ENCODE measurements at places on chromosomes 3 and 15. TPM values are rescaled to one million over a fixed set of nuclear protein-coding genes. Genes with fewer than 3 reads are reported as not detected.

The SECISBP2L gene
- 57.9 TPM for polyA plus RNA-seq

- peak; percentile 80 for DNase-seq
Observed at GRCh38 chr15:60751985-60752952, 273.3 kb upstream of the ICE2 start.

GRCh38 chr3:41050144-41050543 is 149.2 kb upstream of the CTNNB1 start:
- no peak for DNase-seq

GRCh38 chr3:13507570-13508339 is 27.6 kb downstream of the HDAC11 start:
- DNase-seq = no peak

The ANKRD34C gene
- polyA plus RNA-seq = 0.01 TPM

GRCh38 chr3:76039431-76039830 is 254.1 kb upstream of the ZNF717 start:
- DNase-seq = no peak

All from renal cortex interstitium (tissue), 15 donors.